K562 (cell line): ENCODE measurements at places on chromosomes 3 and 15. TPM values are rescaled to one million over a fixed set of nuclear protein-coding genes. Genes with fewer than 3 reads are reported as not detected.

The C3orf80 gene
- 0.60 and 0.75 TPM in 2 replicates for total RNA-seq

The UPK1B gene
- 0.20 and 0.35 TPM in 2 replicates for total RNA-seq

The GPR62 gene
- total RNA-seq = not detected in 2 replicates

The GOLGA6L10 gene
- total RNA-seq = 2.2 TPM in 2 replicates

DNA sequence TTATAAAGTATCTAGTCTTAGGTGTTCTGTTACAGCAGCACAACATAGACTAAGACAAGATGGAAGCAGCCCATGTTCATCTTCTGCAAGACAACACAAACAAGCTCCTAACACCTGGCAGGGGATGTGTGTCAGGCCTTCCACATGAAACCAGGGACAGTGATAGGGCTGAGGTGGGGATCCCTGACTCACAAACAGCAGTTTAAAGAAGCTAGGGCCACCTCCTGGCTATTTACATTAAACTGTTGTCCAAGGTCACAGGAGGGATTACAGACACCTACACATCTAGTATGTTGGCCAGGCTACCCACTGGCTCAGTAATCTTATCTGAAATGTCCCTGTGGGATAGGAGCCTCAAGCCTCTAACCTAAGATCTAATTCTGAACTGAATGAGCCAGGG, 211.3 kb downstream of the MINAR1 start:
- no peak overlapping the region for H3K4me3 ChIP-seq
- no peak for DNase-seq
- no peaks in the 10 kb centered on the region for H3K36me3 ChIP-seq
- H3K4me1 ChIP-seq = no peaks in the 10 kb centered on the region

- H3K4me1 ChIP-seq = peaks cover 14% of the 10 kb centered on the region
- no peaks in the 10 kb centered on the region for H3K27me3 ChIP-seq
- no peak overlapping the region for H3K4me3 ChIP-seq
- H3K36me3 ChIP-seq = no peaks in the 10 kb centered on the region
These were observed 1.7 kb downstream of the CCDC9B start for GRCh38 chr15:40338921-40339620.

GRCh38 chr3:71430941-71431552, 152.5 kb downstream of the FOXP1 start:
- no peak overlapping the region for H3K27ac ChIP-seq
- no peaks in the 10 kb centered on the region for H3K4me1 ChIP-seq
- H3K36me3 ChIP-seq = no peaks in the 10 kb centered on the region
- no peak overlapping the region for H3K4me3 ChIP-seq
- DNase-seq = no peak

GRCh38 chr3:58116985-58117384, 93.8 kb downstream of the DNASE1L3 start:
- H3K27ac ChIP-seq = no peak overlapping the region
- no peak overlapping the region for H3K4me3 ChIP-seq
- H3K36me3 ChIP-seq = peaks cover 58% of the 10 kb centered on the region; the same call in 2 of the 3 replicates
- no peaks in the 10 kb centered on the region for H3K27me3 ChIP-seq
